ENCODE measurements at places on chromosomes 12 and 14.

DNA sequence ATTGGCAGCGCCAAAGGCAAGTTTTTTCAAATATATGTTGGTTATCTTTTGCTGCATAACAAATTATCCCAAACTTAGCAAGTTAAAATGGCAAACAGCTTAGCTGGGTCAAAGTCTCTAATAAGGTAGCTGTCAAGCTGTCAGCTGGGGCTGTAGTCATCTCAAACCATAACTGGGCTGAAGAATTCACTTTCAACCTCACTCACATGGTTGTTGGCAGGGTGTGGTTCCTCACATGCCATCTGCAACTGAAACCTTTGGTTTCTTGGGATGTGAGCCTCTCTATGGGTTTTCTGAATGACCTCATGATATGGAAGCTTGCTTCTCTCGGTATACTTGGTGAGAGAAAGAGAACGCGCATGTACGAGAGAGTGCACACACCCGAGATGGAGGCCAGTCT lies 125.4 kb downstream of the LRIG3 start:
- no peak for DNase-seq

DNA sequence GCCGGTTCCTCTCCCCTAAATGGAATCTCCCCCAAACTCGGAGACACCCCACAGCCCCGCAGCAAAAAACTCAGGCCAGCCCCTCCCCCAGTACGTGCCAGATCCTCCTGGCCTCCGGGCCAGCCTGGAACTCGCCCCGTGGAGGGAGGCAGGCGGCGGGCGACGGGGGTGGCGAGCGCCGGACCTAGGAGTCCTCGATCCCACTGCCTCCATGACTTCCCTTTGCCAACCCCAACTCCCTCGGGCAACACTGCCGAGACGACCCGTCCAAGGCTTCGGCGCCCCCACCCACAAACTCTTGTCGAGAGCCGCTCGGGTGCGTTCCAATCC lies 400 bp downstream of the ADCY6 start:
- DNase-seq: no peak

GRCh38 chr14:99323603-99324185 lies 51.7 kb upstream of the BCL11B start:
- DNase-seq: peak; percentile 67

DNA sequence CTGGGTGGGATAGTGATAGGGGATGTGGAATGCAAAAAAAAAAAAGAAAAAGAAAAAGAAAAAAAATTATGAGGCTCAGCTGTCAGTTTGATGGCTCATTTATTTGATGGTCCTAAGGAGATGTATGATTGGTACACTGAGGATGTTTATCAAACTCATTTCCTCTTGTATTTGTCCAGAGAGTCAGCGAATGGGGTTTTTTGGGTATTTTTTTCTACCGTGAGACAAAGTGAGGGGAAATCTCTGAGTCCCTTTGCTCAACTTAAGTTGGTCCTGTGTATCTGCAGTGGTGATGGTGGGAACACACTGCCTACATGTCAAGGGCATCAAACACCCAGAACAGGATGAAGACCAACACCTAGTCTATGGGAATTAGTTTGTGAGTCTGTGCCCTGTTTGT lies 176.9 kb upstream of the HIF1A start:
- DNase-seq: no peak

All from vagina (tissue), 2 donors.